A172 (cell line): ENCODE measurements at places on chromosomes 12 and 14. TPM values are rescaled to one million over a fixed set of nuclear protein-coding genes. Genes with fewer than 3 reads are reported as not detected.

STAC3 gene
- total RNA-seq = 0.59 and 0.89 TPM in 2 replicates

B4GALNT3 gene
- 1.9 and 2.5 TPM in 2 replicates for total RNA-seq

GRCh38 chr12:7026854-7027253 lies 8.6 kb upstream of the LPCAT3 start:
- DNase-seq = no peak

DNA sequence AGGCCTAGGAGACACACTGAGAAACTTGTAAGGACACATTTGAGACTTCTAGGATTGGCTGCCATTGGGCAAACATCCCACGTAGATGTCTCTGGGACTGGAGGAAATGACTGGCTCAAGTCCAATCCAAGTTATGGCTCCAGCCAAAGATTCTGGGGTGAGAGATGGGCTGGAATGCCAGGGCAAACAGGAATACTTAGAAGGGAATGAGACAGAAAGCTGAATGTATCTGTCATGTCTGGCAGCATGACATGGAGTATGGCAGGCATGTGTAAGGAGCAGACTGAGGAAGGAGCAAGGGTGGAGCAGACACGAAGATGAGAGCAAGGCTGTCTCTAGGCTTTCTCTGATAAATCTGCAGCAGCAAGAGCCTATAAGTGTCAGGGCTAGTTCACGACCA lies 209.2 kb downstream of the PHLDA1 start:
- no peak for DNase-seq

- DNase-seq = no peak
These were observed 518.5 kb upstream of the MDGA2 start for GRCh38 chr14:48193893-48194292.

DNA sequence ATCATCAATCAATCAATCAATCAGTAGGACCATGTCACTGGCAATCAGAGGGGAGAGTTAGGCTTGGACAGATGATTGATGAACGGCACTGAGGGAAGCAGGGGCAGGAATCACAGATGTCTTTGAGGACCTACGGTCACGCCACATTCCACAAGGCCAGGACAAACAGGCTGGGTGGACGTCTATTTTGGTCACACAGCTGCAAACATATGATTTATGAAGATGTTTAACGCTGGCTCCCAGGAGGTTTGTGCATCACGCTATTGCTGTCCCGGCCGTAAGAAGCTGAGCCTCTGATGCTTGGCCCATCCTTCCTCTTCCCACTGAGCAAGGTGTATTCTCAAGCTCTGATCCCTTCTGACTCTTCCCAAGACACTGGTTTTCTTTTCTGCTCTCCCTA lies 160.8 kb downstream of the FOXN3 start:
- DNase-seq = no peak

PTPN6 gene
- 0.31 and 0.48 TPM in 2 replicates for total RNA-seq

DNA sequence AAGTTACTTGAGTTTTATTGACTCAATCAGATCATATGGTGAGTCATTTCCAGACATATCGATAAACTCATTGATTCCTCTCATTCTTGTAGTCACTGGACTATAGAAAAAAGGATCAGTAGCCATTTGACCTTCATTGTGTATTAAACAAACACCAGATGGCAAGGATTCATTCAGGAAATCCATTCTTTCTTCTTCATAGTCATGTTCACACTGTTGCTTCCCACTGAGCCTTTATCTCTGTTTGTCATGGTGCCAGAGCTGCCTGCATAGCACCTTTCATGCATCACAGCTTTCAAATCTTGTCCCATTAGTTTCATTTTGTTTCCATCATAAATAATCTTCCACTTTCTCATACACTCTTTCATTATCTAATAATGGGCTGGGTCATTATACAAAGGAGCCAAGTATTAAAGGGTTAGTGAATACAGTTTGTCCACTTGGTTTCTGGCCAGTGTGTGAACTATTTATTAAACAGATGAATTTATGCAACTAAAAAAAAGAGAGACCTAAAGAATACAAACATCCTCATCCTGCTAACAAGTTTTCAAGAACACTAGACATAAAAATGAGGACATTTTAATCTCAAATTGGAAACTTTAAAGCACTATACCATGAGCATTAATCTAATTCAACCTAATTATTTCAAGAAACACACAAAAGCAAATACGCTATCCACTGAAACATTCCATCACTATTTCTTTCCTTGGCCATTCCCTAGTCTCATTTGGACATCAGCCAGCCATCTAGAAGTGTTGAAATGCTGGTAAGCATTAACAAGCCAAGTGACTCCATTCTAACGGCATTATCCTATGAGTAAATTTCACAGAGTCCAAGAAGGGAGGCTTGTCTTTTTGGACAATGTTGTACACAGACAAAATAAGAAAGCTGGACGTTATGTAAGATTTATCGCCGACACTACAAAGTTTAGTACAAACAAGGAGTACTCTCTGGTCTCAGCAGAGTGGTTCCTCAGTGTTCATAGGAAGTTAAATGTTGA lies 476.5 kb downstream of the FOXG1 start:
- peak; percentile 33 for DNase-seq

- DNase-seq = no peak
These were observed 141.5 kb upstream of the RFLNA start for GRCh38 chr12:124153392-124153791.

GRCh38 chr14:90696720-90697119 lies 119.5 kb downstream of the TTC7B start:
- no peak for DNase-seq

DNA sequence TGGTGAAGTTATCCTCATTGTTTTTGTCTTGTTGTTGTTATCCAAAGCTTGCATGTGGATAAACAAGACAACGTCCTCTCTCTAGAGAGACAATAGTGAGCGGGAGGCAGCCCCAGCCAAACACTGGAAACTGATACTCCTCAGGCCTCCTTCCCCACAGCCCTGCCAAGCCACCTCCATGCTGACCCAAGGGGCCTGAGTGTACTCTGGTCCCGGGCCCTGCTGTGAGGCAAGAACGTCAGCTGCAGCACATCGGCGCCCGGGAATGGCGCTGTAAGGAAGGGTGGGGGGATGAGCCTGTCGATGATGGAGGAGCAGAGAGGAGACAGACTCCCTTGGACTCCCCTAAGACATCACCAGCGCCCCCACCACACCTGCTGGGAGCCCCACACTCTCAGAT lies 83.6 kb downstream of the ANO2 start:
- no peak for DNase-seq

DNA sequence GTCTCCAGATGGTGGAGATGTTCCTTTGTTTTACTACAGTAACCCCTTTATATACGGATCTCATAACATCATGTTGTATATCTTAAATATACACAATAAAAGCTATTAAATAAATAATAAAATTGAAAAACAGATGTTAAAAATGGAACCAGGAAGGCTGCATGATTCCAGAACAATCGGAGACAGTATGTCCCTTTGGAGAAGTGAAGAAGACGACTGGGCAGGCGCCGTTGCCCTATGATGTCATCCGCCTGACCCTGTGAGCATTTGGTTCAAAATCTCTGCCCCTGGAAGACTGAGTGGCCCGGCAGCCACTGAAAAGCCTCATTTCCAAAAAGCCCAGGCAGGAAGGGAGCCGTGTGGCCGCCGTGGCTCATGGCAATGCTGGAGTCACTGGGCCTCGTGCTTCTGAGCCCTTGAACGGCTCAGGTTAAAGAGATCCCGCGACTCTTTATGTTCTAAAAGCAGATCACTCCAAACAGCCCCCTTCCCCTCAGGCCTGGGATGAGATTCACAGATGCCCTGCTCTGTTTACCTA lies 30.8 kb downstream of the RIMBP2 start:
- DNase-seq = no peak

- no peak for DNase-seq
These were observed at the start of gene PTPRB for GRCh38 chr12:70637303-70638085. TSS of gene PTPRB (minus strand) at chr12:70637429. CDS start at chr12:70637395, 34 bp downstream.

HOXC11 gene
- 1.0 and 2.3 TPM in 2 replicates for total RNA-seq

- no peak for DNase-seq
These were observed 53.8 kb downstream of the TESC start for GRCh38 chr12:117045160-117046010.

TAS2R20 gene
- 0.46 and 0.79 TPM in 2 replicates for total RNA-seq

DNA sequence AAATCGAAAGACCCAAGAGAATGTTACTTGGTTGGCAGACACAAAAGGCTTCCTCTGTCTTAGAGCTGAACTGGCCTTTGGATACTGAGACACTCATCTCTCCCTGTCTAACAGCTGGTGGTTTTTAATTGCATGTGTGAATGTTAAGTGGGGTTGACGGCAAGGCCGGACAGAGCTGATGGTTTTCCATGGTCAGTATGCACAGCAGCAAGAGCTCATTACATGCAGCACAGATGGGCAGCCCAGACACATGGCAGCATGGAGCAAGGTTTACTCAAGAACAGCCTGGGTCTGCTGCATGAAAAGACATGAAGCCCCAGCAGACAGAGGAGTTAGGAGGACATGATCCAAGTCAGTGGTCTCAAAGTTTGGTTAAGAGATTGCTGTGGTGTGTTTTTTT lies 27.8 kb upstream of the CACNA2D4 start:
- DNase-seq = no peak

PITPNM2 gene
- 1.8 and 3.6 TPM in 2 replicates for total RNA-seq

CCDC175 gene
- not detected in 2 replicates for total RNA-seq

DNA sequence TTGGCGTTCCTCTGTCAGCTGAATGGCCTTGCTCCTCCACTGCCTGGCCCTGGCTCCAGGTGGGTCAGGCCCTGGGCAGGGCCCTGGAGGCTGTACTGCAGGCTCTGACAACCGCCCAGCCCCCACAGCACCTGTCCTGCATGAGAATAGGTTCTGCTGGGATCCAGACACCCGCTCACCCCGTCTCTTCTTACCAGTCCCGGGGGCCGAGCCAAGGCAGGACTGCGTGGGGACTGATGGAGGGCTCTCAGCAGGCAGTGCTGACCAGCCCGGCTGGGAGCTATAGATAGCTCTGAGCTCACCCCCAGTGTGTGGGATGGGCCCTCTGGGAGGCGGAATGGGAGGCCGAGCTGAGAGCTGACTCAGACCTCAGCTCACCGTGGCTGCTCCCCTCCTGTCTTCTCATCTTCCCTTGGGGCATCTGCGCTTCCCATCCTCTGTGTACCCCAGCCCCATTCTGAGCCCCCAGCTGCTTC lies 39.6 kb downstream of the TEAD4 start:
- DNase-seq = peak; percentile 72

- DNase-seq = no peak
These were observed 28.0 kb downstream of the TRAFD1 start for GRCh38 chr12:112153181-112153892.

- no peak for DNase-seq
These were observed 13.7 kb upstream of the WSCD2 start for GRCh38 chr12:108115123-108116121.

- DNase-seq = peak; percentile 62
These were observed 411.6 kb downstream of the RAD51B start for GRCh38 chr14:68230950-68231717.

- peak; percentile 46 for DNase-seq
These were observed 52.6 kb upstream of the FBRSL1 start for GRCh38 chr12:132437252-132437932.

PTPRR gene
- 35.8 and 41.5 TPM in 2 replicates for total RNA-seq

GRCh38 chr14:74018174-74018585 lies 908 bp downstream of the ENTPD5 start:
- DNase-seq = no peak

DNA sequence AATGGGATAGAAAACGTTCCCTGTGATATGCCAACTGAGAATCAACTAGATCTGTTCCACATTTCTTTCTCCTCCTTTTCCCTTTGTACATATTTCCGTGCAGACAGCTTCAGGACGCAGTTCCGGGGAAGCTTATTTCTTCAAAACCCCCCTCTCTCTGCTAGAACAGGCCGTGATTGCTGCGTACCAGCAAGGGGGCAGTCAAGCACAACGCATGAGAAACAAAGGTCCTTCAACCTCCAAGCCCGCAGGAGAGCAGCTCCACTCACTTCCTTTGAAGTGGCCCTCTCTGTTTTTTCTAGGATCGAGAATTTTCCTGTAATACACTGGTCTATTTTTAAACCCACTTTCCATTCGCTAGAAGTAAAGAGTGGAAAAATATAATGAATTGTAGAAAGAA lies 80.8 kb downstream of the ZNF664 start:
- DNase-seq = no peak

FOXN4 gene
- total RNA-seq = not detected in 2 replicates

DNA sequence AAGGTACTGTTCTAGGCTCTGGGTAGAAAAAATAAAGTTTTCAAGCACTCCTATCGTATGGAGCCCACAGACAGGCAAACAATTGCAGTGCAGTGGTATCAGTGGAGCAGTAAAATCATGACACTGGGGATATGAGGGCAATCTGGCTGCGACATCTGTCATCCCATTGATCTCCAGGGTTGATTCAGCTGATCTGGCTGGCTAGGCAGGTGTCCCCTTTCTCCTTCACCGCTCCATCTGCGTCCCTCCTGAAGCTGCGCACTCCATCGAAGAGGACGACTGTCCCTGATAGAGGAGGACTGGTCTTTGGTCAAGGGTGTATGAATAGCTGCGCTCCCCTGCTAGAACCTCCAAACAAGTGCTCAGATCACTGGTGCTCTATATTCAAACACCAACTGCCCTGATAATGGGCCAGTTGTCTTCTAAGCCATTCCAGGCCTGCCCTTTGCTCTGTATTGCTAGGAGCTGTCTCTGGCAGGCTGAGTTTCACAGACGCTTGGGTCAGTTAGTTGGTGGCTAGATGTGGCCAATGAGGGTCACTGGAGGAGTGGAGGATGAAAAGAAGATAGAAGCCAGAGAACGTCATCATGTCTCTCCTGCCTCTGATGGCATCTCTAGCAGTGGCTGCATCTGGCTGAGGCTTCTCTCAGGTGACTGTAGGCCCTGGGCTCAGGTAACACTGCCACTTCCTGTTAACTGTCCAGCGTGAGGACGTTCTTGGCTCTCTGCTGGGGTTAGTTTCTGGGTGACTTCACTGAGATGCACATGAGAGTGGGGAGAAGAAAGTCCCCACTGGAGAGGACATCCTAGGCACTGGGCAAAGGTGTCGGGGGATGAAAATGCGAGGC lies 205.0 kb upstream of the FOXN3 start:
- no peak for DNase-seq

SINHCAF gene
- total RNA-seq = 66.4 and 92.8 TPM in 2 replicates

GRCh38 chr12:57280211-57281062 lies 29.4 kb upstream of the STAC3 start:
- peak; percentile 94 for DNase-seq

AHNAK2 gene
- total RNA-seq = 162 and 191 TPM in 2 replicates

GRCh38 chr12:108629824-108630476 lies 3.7 kb downstream of the SELPLG start:
- peak; percentile 94 for DNase-seq

- DNase-seq = no peak
These were observed 31.8 kb upstream of the CLEC4E start for GRCh38 chr12:8572507-8572906.

DNA sequence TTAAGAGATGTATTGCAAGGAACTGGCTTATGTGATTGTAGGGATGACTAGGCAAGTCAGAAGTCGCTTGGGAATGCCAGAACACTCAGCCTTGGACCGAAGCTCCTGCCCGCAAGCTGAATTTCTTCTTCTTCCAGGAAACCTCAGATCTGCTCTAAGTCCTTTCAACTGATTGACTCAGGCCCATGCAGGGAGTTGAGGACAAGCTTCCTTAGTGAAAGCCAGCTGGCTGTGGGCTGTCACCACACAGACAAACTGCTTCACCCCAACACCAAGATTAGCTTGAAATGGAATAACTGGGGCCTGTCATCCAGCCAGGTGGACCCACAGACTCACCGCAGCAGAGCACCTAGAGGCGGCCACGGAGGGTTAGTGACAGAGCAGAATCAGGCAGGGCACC lies 24.7 kb downstream of the BDKRB2 start:
- DNase-seq = no peak
